Fibroblast of skin of abdomen (primary cell): ENCODE measurements at places on chromosomes 5 and 9.

DNA sequence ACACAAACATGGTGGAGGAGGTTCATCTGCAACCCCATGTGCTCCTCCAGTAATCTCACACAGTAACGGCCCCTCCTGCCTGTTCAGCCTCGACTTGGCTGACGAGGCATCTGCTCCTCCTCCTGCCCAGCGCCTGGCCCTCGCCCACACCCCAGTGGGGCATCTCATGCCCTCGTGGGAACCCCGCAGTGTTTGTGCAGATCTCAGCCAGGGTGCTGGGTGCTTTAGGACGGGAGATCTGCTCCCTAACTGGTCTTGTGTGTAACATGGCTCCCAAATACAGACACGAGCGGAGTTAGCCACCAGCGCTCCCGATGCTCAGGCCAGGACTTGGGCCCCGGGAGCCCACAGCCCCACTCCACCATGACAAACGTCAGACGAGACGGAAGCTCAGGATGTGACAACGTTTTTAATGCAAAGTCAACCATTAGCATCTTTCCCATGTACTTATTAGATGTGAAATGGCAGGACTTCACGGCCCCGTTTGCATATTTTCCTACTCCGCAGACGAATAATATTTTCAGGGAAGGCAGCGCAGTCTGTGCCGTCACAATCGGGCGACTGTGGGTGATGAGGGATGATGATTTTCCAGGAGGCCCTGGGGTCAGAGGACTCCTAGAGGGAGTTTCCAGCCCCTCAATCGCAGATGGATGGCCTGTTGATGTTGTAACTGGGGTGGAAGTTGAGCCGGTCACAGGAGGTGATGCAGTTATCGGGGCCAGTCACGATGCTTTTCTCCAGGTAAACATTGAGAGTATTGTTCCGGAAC is 5.5 kb upstream of the MRPS2 start:
- DNase-seq: no peak

GRCh38 chr5:108900668-108901067 is 153.0 kb downstream of the FER start:
- no peak for DNase-seq

DNA sequence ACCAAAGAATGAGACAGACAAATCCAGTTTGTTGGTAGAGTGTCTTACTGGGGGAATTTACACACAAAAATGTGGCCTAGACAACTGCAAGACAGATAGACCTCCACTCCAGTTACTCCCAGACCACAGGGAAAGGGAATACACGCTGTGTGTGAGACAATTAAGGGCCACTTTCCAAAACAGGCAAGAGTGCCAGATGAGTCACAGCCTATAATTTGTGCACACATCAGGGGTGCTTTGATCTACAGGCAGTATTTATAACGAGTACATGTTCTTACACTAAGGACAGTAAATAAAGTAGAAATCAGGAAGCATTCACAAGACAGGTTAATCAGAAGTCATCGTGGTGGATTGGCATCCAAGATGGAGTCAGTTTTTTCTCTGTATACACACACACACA is 114.8 kb downstream of the ZNF622 start:
- DNase-seq: no peak

- no peak for DNase-seq
Observed at GRCh38 chr5:29085142-29085541, 2046.8 kb upstream of the CDH9 start.

GRCh38 chr9:3398232-3398648 is 127.6 kb downstream of the RFX3 start:
- DNase-seq: no peak

DNA sequence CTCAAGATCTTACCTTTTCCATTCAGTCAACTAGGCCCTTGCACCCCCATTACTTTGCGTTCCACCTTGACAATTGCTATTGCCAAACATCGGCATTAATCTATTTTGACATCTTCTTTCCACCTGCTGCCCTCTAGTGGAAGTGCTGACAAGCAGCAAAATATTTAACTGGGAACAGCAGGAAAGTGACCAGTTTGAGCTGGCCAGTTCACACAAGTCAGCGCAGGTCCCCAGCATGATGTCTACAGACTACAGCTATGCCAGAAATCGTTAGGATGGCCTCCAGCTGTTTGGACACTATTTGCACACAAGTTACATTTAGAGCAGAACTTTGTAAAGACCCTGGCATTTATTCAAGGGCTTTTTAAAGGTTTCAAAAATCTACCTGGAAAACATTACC is 160.1 kb downstream of the GHR start:
- DNase-seq: peak; percentile 45

GRCh38 chr5:63111891-63112290 is 533.3 kb downstream of the LRRC70 start:
- DNase-seq: no peak

GRCh38 chr5:117425163-117425562 is 850.5 kb upstream of the SEMA6A start:
- DNase-seq: no peak

GRCh38 chr9:21294904-21295538 is 10.1 kb downstream of the IFNA5 start:
- DNase-seq: no peak

DNA sequence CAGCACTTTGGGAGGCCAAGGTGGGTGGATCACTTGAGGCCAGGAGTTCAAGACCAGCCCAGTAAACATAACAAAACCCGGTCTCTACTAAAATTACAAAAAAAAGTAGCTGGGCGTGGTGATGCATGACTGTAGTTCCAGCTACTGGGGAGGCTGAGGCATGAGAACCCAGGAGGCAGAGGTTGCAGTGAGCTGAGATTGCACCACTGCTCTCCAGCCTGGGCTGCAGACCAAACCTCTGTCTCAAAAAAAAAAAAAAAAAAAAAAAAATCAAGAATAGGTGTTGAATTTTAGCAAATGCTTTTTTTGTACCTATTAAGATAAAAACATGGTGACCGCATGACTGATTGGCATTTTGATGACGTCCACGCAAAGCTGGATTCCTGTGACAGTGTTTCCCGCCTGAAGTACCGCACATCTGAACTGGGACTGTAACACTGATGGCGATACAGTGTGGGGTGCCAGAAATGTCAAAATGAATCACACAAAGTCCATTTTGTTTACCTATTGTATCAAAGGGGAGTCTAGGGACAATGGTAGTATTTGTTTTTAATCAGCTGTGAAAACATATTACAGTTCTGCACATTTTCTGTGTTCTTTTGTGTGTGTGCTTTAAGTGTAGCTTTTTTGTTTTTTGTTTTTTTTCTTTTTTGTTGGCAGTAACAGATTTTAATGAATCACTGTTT is 23.2 kb upstream of the TBC1D9B start:
- DNase-seq: no peak

DNA sequence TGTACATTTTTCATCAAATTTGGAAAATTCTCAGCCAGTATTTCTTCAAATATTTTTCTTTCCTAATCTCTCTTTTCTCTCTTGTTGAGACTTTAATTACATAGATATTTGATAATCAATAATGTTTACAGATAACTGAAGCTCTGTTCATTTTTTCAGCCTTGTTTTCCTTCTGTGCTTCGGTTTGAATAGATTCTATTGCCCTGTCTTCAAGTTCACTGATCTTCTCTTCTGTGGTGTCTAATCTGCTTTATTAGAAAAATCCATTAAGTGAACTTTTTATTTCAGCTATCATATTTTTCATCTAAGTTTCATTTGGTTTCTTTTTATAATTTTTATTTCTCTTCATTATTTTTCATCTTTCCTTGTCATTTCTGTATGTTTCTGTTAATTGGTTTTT is 54.1 kb downstream of the AMBP start:
- no peak for DNase-seq

DNA sequence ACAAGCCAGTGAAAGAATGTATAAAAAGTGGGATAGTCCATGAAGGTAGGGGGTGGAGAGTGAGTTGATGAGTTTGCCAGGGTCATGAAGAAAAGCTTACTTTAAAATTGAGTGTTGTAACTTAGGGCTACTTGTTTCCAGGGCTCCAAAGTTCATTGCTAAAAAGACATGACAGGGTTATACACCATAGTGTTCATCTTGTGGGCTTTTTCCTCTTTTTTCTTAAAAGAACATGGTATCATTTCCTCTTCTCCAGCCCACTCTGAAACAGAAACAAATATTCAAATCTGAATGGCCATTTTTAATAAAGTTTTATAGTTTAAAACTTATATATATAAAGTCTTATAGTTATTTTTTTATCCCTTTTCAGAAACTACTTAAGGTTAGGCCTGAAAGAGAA is 115.7 kb upstream of the SMC2 start:
- DNase-seq: no peak

DNA sequence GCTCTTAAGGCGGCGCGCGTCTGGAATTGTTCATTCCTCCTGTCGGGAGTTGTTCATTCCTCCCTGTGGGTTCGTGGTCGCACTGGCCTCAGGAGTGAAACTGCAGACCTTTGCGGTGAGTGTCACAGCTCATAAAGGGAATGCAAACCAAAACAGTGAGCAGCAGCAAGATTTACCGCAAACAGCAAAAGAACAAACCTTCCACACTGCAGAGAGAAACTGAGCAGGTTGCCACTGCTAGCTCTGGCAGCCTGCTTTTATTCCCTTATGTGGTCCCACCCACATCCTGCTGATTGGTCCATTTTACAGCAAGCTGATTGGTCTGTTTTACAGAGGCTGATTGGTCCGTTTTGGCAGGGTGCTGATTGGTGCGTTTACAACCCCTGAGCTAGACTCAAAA is 1365.3 kb upstream of the WWC1 start:
- no peak for DNase-seq

DNA sequence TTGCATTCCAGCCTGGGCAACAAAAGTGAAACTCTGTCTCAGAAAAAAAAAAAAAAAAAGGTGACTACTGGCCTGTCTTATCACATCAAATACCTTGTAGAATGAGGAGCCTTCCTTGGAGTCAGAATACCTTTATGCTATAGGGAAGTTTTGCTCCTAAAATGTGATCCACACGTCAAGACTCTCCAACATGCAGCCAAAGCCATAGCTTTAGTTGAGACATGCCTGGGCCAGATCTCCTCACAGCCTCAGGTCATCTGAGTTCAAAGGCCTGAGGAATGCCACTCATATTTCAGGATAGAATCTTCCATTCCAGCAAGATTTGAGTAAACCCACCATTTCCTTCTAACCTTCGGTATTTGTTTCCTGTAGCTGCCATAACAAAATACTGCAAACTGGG is 13.7 kb upstream of the SOWAHA start:
- DNase-seq: no peak

DNA sequence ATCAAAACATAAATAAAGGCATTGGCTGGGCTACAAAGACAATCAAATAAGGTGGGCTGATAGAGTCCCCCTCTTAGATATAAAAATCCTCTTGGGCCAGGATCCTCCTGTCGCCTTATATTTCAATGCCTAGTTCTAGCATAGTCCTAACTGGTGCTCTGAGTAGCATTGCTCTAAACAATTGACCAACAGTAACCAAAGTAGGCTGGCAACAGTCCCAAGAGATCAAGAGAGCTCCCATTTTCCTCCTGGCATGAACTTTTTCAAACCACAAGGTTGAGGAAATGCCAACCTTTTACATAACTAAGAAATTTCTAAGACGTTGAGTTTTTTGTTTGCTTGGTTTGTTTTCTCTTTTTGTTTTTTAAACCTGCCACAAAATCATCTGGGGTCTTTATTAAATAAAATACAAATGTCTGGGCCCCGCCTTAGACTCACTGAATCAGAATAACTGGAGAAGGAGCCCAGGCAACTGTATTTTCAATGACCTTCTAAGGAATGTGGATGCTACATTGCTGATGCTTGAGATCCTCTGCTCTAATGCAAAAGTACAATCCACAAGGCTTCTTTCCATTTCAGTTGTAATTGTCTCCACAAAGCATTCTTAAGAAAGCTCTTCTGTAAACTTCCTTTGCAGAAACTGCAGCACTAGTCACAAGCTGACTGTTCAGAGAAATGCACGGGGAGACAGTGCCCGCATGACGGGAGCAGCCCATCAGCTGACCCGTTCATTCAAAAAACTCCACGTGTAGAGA is 2.9 kb downstream of the SLC45A2 start:
- peak; percentile 10 for DNase-seq
